ENCODE measurements at places on chromosomes 12 and 14.

DNA sequence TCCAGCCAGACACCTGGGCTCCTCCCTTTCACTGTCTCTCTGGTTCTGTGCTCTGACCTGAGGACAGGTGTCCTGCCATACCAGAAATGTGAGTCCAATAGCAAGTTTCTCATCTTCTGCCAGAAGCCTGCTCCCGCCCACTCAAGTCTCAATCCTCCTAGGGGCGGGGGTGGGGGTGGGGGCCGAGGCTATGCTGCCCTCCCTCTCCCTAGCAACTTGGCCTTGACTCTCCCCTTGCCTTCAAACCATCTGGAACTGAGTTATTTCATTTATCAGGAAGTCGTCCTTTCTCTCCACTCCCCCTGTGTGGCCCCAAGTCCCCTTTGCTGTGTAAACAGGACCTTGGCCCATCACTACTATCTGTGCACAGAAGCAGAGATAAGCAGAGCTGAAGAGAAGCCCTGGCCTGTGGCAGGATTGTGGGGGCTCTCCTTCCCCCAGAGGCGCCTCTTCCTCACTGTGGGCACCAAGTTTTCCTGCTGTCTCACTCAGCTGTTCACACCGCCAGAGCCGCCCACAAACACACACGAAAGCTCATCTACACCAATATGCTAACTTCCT is 117.1 kb downstream of the DPF3 start:
- DNase-seq = no peak

- DNase-seq = no peak
Measured at GRCh38 chr12:89173096-89173495, 179.2 kb downstream of the DUSP6 start.

DNA sequence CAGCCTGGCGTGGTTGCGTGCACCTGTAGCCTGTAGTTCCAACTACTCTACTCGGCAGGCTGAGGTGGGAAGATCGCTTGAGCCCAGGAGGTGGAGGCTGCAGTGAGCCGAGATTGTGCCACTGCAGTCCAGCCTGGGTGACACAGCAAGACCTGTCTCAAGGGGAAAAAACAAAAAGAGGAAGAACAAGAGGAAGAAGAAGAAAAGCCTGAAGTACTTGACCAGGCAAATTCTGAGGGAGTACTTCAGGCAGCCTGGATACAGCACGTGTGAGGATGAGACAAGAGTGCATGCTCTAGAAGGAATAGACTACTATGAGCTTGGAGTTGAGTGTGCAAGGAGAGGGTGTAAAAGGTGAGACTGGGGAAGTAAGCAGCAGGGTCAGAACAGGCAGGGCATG is 1.8 kb downstream of the GDF3 start:
- DNase-seq = no peak

GRCh38 chr14:73833034-73833433 is 18.6 kb upstream of the PTGR2 start:
- DNase-seq = no peak

DNA sequence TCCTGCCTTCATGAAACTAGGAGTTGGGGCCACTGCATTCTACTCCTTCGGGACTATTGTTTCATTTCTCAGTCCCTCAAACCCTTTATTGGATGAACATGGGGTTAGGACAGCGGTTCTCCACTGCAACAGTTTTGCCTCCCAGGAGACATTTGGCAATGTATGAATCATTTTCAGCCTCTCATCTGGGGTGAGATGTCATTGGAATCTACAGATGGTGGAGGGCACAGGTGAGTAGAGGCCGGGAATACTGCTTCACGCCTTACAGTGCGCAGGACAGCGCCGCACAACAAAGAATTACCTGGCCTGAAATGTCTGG is 649 bp upstream of the GNPNAT1 start:
- no peak for DNase-seq

All from GM04504 (cell line).